ENCODE measurements at places on chromosomes 2 and 18.

GRCh38 chr2:144475044-144475443, 44.9 kb downstream of the ZEB2 start:
- no peak for DNase-seq

DNA sequence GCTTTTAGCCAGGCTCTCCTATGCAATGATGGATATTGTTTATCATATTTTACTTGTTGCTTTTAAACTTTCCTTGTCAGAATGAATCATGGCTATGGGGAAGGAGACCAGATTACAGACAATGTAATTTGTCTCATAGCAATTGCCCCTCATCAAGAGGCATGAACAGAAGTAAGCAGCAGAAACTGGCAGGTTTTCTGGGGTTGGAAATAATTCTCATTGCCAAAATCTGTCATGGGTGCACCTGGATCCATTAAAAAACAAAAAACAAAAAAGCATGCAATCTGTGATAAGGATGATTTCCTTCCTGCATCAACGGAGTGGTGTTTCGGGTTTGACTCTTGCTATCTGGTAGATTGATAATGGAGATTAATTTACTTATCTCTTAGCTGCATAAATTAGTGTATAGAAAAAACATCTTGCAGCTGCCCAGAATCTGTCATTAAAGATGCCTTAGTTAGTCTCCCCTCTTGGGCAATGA, 419.6 kb downstream of the SOX11 start:
- no peak for DNase-seq

DNA sequence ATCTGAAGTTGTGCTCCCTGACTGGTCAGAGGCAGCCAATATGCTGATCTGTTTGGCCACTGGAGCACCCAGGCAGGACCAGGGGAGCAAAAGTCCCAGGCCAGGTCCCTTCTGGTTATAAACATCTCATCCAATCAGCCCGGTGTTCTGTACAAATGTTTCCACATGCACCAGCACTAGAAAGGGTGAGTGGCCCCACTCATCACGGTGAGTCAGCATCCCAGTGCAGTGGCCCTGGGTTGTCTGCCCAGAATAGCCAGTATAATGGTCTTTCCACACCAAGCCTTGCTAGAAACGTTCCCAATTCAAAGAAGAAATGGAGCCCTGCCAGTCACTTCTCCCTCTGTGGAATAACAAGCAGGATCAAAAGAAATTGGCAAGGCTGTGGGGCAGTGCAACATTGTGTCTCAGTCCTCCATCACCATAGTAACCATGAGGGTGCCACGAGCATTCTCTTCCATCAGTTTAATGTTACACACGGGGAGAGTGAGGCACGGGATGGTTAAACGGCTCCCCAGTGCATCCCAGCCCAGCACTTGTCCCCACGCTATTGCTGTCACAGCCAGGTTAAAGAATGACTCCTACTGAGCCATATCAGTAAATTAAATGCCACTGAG, 174.9 kb downstream of the SEPTIN10 start:
- no peak for DNase-seq

DNA sequence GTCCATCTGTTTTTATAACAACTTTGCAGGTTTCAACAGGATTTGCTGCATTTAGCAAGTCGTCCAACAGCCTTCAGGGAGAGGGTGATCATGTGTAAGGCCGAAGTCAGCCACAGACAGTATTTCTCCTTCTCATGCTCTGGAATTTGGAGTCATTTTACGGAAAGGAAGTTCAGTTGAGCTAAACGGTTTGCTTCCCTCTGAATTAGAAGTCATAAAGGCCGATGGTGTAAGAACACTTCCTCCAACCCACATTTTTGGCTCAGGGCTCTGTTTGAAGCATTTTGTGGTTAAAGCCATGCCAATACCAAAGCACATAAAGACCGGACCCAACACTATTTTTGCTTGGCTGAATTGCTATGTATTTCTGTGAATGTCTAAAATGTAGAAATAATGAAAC, 129.5 kb downstream of the TMEM182 start:
- peak; percentile 81 for DNase-seq

- DNase-seq, result no peak
Observed at GRCh38 chr2:127570282-127571250, 35.1 kb downstream of the MYO7B start.

GRCh38 chr18:77006305-77007175, 126.0 kb downstream of the MBP start:
- DNase-seq, result no peak

DNA sequence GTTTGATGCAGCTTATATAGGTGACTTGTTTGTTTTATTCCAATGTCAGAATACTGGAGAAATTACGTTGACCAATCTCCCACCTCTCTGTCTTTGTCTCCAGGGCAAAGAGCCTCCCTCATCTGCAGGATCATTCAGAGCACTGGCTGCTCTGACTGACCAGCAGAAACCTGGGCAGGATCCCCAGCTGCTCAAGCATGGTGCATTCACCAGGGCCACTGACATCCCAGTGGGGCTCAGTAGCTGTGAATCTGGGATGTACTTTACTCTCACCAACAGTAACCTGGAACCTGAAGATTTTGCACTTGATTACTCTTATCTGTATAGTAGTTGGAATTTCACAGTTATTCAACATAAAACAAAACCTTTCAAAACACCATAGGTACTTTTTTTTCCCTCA, 235.9 kb downstream of the ANKRD36 start:
- no peak for DNase-seq

DNA sequence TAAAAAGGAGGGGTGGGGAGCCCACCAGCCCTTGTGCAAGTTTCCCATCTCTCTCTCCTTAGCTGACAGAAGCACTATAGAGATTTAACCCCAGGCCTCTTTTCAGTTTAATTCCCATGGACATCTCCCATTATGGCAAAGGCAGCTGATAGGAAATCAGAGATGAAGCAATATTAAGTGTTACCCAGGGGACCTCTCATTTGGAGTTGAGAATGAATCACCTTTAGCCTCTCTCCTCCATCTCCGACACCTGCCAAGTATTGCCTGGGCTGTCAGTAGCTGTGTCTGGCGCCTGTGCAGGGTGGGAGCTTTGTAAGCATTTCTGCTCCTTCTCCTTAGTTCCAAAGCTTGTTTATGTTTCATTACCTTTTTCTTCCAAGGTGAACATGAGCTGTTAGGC, 109.0 kb downstream of the AQP4 start:
- DNase-seq, result peak; percentile 26

Measured in esophagus muscularis mucosa (tissue), 4 donors.